ENCODE measurements at places on chromosomes 7 and 10.

DNA sequence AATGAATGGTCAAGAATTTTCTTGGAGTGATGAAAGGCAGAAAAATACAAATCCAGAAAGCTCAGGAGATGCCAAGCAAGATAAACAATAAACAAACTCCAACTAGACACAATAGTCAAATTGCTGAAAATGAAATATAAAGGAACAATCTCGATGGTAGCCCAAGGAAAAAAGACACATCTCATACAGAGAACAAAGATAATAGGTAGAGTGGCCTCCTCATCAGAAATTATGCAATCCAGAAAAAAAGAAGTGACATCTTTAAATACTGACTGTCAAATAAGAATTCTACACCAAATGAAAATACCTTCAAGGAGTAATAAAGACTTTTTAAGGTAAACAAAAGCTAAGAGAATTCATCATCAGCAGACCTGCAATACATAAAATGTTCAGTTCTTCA lies 150.4 kb downstream of the ANK3 start:
- DNase-seq = no peak

GRCh38 chr10:103197174-103197573 lies 4.1 kb upstream of the NT5C2 start:
- peak; percentile 95 for DNase-seq

DNA sequence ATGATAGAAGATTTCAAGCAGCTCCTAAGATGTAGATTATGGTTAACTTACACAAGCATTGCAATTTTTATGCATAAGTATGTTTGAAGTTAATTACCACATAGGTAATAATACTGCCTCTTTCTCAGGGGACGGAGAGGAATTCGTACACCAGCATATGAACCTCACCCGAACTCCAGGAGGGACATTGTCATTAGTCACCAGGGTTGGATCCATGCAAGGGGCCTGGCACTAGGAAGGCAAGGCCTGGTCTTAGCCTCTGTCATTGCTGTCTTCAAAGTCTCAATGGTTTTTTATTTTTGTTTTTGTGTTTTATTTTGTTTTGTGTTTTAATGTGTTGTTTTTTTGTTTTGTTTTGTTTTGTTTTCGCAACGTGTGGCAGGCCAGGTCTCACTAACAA lies 145.6 kb upstream of the PPP2R2D start:
- DNase-seq = no peak

DNA sequence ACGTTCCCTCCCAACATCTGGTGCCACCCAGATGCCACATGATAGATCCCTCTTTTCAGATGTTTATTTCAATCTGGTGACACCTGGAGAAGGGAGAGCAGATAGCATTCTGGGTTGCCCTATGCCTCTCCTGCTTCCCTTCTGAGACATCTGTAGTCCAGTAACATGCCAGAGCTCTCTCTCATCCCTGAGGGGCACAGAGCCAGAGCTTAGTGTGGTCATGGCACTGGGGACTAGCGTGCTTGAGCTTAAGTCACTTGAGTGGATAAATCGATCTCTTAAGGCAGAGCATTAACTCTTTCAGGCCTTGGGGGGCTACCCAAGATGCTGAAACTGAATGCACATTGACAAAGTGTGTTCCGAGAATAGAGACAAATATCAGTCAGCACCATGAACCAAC lies 47.9 kb downstream of the WNT2 start:
- no peak for DNase-seq

DNA sequence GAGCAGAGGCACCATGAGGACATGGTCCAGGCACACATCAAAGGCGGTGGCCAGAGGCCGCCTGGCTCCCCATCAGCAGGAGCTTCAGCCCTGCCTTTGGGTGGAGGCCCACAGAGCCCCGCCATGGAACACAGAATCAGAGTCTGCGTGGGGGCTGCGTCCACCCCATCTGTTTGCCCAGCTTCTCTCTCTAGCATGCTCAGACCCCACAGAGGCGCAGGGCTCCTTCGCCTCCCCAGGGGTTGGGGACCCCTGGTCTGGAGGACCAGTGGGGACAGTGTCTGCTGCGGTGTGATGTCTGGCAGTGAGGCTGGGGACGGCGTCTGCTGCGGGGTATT lies 321.9 kb downstream of the PTPRN2 start:
- DNase-seq = no peak

All from hematopoietic multipotent progenitor cell treated with erythropoietin and hydrocortisone succinate and interleukin-3 and kit ligand, for 6 days (in vitro differentiated cells).